Panc1 (cell line): ENCODE measurements at places on chromosomes 6 and 20.

GRCh38 chr6:162331911-162332310 lies 395.7 kb downstream of the PRKN start:
- no peak for DNase-seq

- DNase-seq, result no peak
Observed at GRCh38 chr20:51500936-51501335, 41.6 kb downstream of the NFATC2 start.

DNA sequence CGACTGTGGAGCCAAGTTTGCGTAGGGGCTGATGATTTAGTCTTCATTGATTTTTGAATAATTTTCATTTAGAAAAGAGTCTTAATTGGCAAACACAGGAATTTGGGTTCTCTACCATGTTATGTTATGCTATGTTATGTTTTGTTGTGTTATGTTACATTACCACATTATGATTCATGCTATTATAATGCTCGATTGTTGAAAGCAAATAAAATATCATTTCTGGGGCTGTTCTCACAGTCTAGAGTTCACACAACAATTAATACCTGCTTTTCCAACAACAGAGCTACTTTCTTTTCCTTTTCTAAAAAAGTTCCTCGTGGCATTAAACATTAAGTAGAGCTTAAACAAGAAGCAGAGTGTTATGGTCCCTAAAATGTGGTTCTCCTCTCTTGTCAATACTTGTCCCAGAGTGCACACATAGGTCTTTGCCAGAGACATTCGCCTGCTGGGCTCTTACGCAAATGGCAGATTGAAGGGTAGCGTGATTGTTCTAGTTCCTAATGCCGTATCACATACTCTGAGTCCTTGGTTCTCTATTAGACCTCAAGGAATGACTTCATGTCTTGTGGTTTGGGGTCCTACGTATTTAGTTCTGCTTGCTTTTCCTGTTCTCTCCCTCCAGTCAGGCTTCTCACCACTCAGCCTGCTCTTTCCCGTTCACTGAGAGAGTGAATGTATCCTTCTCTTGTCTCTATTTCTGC lies 370.3 kb downstream of the CD109 start:
- DNase-seq, result no peak

- DNase-seq, result no peak
Observed at GRCh38 chr6:161917645-161918044, 643.8 kb upstream of the AGPAT4 start.

DNA sequence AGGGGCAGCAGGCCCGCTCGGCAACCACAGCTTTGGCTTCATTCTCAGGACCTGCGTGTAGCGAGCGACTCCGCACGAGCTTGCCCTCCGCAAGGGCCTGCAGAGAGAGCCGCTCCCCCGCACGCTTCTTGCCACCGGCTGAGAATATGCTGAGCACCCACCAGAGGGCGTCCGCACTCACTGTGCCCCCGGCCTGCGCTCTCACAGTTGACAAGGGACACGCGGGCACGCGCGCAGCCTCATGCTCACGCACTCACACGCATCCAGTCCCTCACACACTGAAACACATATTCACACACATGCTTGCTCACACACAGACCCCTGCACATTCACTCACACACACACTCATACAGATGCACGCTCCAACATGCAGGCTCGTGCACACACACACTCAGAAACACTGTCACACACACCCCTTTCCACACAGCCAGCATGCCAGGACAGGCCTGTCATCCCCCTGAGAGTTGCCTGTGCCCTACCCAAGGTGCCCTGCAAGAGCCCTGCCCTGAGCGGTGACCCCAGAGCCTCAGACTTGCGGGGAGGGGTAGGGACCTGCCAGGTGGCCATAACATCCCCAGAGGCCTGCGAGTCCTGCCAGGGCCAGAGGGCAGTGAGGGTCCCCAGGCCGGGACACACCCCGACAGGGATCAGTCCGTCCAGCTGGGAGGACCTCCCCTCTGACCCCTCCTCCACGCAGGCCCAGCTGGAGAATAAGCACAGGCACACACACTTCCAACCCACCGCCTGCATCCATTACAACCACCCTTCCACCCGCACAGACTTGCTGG lies 174.1 kb downstream of the BMP7 start:
- no peak for DNase-seq

GRCh38 chr6:36633915-36634314 lies 39.8 kb downstream of the SRSF3 start:
- no peak for DNase-seq

DNA sequence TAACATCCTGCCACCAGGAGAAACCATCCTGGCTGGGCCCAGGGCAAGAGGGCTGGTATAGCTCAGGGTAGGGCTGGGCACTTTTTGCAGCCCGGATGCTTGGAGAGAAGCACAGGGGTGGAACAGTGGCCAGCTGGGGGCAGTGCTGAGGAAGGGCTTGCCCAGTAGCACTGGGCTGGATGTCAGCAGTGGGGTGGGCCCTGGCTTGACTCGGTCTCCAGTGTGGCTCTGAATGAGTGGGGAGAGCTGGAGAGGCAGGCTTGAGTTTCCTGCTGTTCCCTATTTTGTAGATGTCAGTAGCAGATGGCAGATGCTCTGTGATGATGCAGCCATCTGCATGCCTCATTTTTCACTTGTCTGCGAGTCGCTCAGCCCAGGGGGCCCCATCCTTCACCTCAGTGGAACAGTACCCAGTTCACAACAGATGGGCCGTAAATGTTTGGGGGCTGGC lies 56.3 kb upstream of the TULP1 start:
- DNase-seq, result no peak

DNA sequence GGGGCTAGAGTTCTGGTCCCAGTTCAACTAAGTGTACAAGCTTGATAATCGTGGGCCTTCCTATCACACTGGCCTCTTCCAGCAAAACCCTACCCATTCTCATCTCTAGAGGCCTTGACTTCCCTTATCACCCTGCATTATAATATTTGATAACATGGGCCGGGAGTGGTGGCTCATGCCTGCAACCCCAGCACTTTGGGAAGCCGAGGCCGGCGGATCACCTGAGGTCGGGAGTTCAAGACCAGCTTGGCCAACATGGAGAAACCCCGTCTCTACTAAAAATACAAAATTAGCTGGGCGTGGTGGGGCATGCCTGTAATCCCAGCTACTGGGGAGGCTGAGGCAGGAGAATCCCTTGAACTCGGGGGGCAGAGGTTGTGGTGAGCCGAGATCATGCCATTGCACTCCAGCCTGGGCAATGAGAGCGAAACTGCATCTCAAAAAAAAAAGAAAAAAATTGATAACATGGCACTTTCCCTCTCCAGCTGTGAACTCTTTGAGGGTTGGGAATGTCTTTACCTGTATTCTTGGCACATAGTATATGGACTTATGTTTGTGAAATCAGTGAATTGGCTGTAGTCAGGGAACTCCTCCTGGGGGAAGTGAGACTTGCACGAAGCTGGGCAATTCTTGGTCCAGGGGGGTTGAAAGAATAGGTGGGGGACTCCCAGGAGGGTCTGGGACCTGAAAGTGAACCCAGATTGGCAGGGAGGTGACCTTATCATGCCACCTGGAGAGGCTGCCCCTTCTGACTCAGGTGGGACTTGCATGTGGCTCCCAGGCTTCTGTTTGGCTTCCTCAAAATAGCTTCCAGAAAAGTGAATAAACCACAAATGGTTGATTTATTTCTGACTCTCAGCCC lies 915 bp upstream of the C6orf47 start:
- DNase-seq, result no peak

DNA sequence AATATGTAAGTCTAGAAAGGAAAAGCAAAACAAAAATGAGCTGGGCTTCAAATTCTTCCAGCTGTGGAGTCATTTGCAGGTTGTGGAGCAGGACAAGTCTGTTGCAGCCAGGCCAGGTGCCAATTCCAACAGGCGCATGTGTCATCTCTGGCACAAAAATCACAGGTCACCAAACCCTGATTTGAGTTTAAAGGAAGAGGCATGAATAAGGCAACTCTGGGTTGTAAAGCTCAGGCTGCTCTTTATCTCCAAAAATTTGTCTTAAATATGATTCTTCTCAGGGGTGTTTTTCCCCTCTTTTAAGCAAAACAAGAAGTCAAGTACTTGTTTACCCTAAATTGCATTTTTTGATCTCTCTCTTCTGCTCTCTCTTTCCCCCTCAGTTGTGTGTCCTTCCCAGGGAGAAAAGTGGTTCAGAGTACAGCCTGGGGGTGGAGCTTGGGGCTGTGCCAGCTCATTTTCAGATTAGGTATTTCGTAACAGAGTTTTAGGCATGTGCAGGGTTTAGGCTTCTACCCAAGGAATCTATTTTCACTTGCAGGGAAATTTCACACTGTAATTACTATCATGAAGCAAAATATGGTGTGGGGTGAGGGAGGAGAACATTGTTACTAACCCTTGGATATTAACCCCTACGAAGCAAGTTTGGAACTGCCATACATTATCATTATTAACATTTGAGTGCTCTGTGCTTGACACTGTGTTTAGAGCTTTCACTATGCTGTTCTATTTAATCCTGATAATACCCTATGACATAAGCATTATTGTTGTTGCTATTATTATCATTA lies 8.3 kb upstream of the NCOA3 start:
- DNase-seq, result no peak

- DNase-seq, result no peak
Observed at GRCh38 chr20:31717478-31718201, 5.0 kb downstream of the BCL2L1 start.

DNA sequence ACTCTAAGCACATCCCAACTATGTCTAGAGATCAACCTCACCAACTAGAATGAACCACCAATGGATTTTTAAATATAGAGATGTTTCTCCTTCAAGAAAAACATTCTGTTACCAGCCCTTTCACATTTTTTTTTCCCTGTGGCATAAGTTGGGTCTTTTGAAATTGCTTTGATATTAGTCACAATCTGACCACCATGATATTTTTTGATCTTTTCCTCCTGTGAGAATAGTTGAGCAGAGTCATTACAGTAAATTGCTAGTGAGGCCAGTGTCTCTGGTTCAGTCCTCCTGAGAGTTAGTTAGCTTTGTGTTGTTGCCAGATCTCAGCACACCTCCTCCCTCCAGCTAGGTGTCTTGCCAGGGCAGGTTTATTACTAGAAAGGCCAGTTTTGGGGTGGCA lies 79.7 kb upstream of the MYLIP start:
- DNase-seq, result no peak

DNA sequence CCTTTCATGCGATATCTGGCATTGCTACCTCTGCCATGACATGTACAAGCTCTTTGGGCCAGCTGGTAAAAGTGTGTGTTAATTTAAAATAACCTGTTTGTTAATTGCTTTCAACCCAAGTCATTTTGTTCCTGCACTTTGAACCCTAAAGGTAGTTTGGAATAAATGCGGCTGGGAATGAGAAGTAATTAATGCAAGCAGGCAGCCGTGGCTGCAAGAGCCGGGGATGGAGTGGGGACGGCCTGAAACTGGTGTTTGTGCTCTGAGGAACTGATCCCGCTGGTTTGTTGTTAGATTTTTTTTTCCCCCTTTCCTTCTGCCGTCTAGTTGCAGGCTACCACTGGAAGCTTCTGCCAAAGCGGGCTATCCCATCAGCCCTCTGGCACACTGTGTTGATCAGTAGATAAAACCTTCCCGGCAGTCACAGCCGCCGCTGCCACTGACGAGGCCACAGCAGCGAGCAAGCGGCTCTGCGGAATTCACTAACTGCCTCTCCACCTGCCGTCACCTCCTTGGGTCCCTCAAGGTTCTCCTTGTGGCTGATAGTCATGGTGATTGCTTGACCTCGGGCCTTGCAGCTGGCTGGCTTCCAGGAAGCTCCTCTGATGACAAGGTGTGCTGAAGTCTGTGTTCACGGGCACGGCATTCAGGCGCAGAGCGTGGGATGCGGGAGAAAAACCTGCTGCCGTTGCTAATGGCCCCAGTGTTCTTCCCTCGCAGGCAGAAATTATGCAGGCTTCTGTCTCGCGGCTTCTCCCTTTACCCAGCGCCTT lies 315.9 kb downstream of the TFAP2A start:
- DNase-seq, result no peak

DNA sequence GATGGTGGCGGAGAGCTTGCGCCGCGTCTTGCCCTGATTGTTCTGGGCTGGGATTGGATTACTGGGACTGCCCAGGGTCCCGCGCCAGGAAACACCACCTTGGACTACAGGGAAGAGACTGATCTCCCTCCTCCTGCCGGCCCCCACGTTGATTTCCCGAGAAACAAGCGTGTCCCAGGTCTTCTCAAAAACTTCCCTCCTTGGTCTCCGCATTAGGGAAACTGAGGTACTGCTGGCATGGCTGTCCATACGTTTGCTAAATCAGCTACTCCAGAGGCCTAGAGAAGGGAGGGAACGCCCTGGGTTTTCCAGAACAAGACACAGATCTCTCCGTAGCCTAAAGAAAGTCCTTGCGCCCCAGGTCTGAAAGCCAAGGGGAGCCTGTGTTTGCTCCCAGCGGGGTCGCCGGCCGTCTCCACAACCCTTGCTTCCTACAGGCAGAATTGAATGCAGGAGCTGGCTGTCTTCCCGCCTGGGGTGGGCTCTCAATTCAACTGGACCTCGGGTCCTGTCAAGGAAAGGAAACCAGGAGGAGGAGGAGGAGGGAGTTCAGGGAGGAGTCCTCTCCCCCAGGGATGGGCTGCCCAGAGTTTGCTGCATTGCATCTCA lies 29.2 kb downstream of the TFAP2A start:
- no peak for DNase-seq

DNA sequence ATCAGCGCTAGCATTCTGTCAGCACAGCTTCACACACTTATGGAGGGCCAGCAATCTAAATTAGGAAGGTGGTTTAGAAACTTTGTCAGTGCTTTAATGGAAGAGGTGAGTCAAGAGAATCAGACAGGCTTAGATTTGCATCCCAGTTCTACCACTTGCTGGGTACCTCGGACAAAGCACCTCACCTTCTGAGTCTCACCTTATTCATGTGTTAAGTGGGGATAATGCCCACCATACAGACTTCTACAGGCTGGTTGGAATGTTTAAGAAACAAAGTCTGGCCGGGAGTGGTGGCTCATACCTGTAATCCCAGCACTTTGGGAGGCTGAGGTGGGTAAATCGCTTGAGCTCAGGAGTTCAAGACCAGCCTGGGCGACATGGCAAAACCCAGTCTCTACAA lies 12.2 kb upstream of the STK35 start:
- no peak for DNase-seq

- no peak for DNase-seq
Observed at GRCh38 chr6:150028799-150029198, 3.5 kb upstream of the RAET1L start.

DNA sequence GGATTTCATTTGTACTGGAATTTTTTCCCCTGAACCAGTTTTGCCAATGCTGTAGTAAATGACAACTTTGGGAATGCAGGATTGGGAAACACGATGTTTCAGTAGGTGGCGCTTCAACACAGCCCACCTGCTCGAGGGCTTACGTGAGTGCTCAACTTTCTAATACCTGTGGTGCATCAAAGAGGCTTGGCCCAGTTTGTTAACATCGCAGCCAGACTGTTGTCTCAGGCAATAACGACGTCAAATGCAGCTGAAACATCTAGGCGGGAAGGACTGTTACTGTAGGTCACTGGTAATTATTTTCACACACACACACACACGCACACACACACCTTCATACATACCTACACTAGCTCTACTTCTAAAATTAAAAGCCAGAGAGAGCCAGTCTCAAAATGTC lies 815.5 kb upstream of the SLC35B3 start:
- DNase-seq, result peak; percentile 67
